ENCODE measurements at places on chromosomes 3 and 15.

GRCh38 chr15:91890614-91891013, 37.1 kb downstream of the SLCO3A1 start:
- DNase-seq: no peak

GRCh38 chr3:157335233-157336076, 101.2 kb upstream of the PTX3 start:
- no peak for DNase-seq

DNA sequence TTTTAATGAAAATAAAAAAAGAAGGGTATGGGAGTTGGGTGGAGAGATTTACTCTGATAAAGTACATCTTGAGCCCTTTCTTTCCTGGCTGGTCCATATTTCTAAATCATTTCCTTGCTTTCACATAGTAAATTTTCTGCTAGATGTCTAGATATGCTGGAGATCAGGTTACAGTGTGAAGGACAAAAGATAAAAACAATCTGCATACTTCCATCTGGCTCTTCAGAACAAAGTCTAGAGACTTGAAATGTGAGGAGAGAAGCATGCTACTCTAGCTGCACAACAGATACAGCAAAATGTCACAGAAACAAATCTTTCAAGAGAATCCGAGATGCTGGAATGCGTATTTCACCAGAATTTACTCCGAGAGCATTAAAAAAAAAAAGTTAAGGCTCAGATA, 42.2 kb downstream of the FOXP1 start:
- no peak for DNase-seq

DNA sequence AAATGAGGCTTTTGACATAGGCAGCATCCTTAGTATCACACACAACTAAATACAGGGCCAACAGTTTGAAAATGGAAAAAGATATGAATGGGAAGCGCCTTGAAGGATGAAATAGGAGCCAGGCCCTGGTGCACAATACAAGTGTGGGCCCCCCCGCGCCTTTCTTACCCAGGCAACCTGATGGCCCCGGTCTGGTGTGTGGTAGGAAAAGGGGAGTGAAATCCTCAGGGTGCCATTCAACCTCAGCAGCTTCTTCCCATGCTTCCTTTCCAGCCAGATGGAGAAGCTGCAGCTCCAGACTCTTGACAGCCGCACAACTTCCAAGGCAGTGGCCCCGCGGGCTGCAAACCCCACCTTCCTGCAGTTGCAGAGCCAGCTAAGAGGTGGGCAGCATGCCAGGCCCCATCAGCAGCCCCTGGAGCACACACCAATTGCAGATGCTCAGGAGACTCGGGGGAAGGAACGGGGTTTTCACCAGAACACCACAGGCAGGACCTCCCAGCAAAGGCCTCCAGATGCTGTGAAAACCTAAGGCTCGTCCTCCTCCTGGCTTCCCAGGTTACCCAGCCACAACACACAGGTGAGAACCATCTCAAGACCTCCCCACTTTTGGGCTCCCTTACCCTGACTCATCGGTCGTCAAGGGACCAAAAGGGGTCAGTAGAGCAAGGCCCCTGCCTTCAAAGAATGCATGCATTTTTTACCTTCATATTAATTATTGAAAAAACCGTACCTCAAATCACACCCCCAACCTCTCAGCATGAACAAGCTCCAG, 101.6 kb downstream of the CPN2 start:
- no peak for DNase-seq

- no peak for DNase-seq
These were observed 373.8 kb downstream of the ZNF385D start for GRCh38 chr3:21377071-21377769.

DNA sequence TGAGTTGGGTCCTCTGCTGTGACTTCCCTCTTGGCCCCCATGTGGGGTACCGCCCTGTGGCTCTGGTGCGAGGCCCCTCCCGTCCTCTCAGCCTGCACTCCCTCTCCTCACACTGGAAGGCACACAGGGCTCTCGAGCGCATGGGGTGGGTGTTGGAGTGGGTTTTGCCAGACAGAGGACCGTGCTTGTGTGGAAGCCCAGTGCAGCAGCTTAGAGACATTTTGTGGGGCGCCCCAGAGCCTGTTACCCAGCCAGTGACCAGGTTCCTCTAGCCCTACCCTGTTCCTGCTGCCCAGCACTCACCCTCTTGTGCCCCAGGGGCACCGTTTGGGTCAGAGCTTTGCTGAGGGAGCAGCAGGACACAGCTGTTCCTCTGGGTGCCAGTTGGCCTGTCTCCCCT, 9.9 kb downstream of the PLXNA1 start:
- DNase-seq: no peak

- no peak for DNase-seq
These were observed 146.4 kb downstream of the IGF1R start for GRCh38 chr15:98794748-98795147.

DNA sequence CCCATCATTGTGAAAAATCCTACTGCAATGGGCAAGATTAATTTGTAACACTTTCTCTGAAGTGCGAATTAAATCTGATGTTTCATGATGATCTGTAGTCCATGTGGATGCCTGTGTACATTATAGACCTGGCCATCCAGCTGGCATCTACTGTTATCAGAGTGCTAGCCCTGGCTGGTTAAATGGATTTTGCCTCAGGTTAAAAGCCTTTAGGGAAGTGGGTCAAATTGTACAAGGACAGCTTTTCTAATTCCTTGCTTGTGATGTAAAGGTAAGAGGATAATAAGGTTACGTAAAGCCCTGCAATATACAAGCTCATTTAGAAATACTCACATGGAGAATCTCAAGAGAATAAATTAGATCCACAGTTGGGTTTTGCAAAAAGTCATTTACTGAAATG, 138.2 kb downstream of the EPHA3 start:
- no peak for DNase-seq

DNA sequence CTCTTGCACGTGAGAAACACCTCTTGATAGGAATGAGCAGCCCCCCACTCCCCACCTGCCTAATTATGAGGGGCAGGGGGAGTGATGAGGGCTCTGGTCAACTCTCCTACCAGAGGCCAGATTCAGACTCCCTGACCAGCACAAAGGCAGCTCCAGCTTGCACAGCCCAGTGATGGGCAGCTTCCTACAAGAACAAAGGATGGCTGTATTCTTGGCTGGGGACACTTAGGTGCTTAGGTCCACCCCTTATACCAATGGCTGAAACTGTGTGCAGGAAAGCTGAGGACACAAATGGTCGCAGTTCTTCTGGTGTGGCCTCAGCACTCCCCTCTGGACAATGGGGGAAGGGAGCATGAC, 81.8 kb downstream of the IQSEC1 start:
- DNase-seq: no peak

GRCh38 chr3:46966811-46967210, 9.7 kb downstream of the CCDC12 start:
- no peak for DNase-seq

- DNase-seq: no peak
These were observed 74.3 kb downstream of the TJP1 start for GRCh38 chr15:29747837-29748417.

GRCh38 chr15:100893964-100894295, 14.3 kb downstream of the ALDH1A3 start:
- no peak for DNase-seq

DNA sequence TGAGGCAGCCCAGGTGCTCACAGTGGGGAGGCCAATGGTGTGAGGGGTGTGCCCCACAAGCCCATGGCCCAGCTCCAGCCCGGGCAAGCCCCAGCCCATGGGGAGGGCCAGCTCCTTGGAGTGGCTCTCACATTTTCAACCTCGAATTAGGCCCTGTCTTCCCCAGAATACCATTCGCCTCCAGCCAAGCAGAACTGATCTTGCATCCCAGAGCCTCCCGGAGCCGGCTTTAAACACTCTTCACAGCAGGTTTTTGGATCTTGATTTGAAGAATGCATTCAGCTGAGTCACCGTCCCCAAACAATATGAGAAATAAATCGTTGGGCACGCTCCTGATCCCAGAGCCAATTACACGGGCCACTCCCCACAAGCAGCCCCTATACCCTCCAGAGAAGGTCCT, 23.7 kb downstream of the TPRA1 start:
- no peak for DNase-seq

Data from T-helper 17 cell (primary cell).